ENCODE measurements at places on chromosomes 3 and 15. TPM values are rescaled to one million over a fixed set of nuclear protein-coding genes. Genes with fewer than 3 reads are reported as not detected.
A peak's percentile ranks its signal among the peaks of the same experiment; 100 is the strongest.

DNA sequence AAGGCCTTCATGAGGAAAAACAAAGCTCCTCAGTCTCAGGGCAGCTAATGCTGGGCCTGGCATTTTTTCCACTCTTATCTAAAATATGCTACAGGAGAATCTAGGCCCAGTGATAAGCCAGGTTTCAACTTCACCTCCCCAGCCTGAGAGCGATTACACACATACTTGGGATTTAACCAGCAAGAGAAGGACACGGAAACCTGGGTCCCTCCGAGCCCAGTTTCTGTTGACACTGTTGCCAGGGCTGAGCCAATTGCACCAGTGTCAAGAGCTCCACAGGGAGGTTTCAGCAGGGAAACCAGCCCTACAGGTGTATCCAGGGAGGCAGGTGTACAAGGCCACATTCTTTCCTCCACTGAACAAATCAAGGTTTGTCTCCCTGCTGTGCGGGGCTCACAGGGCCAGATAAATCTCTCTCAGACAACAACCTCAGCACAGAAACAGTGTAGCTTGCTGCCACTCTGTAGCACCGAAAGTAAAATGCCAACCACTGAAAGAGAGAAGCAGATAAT is 85.4 kb downstream of the MAGI1 start:
- no peak for DNase-seq

DNA sequence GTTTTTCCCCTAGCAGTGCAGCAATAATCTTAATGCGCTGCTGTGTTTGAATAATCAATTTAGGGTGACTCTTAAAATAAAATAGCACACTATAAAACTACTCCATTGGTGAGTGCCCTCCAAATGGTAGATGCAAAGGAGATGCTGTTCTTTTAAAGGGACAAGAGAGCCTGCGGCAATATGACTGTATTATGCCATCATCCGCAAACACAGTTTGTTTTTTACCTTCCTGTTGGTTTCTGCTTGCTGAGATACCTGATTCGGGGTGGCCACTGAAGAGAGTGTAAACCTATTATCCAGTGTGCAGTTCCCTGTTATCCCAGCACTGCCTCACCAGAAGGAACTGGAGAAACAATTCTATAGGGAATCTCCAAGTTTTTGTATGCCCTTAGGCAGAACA is 523.1 kb upstream of the TGFBR2 start:
- DNase-seq = no peak

DNA sequence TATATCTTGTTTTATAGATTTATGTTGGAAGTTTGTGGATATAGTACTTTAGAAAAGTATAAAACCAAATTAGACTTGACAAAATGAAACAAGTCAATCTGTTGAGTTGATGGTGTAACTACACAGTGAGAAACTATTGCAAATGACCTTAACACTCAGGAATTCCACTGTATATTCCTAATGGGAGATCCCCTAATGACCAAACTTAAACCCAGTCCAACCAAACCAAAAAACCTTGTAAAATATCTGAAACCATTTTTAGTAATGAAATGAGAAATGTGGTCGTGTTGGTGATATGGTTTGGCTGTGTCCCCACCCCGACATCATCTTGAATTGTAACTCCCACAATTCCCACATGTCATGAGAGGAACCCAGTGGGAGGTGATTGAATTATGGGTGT is 31.9 kb upstream of the ATP13A3 start:
- no peak for DNase-seq

Gene LRRIQ4
- total RNA-seq = not detected

- no peak for DNase-seq
Observed at GRCh38 chr3:170563712-170564423, 22.0 kb downstream of the SLC7A14 start.

Gene GOLGA8T
- not detected for total RNA-seq

DNA sequence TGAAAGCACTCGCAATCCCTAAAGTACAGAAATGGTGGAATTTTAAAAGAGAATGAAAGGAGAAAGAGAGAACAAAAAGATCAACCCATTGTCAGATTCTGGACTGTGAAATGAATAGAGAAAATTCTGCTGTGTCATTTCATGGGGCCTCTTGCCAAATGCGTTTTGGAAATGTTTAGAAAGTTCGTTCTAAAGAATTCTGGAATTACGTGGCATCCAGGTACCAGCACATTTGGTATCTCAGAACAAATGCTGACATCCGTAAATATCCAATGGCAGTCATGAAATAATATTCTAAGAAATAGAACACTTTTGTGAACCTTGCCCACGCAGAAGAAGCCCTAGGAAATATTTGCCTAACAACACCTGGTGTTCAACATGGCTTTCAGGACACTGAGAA is 219.2 kb downstream of the P3H2 start:
- DNase-seq = no peak

GRCh38 chr15:61726166-61726565 is 334.1 kb downstream of the VPS13C start:
- no peak for DNase-seq

Gene TNFAIP8L3
- total RNA-seq = 151 TPM

GRCh38 chr3:24040311-24040710 is 95.2 kb downstream of the NR1D2 start:
- no peak for DNase-seq

Gene TNIK
- 20.3 TPM for total RNA-seq

DNA sequence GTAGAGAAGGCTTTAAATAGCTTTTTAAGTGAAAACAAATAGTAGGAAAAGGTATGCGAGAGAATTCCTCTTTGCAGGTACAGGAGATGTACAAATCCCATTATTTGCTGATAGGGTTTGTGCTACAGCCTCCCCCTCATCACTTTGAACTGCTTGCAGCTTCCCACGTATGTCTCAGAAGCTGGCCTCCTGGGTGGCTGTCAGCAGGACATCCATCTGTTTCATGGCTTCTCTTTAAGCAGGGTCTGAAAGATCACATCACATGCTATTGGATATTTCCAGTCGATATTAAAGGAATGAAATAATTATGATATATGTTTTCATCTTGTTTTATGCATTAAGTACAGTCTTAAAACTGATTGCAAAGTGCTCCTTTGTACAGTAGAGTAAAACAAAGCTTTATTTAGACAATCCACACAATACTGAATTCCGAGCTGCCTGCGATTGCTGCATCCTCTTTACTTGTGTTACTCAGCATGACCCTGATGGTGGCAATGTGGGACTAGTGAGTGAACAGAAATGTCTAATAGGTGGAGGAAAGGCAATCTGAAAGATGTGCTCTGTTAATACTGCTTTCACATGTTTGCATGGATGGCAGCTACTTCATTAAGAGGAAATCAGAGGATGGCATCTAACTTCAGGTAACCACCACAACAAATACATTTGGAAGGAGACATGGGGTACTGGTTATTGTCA is 930.6 kb upstream of the SEMA6D start:
- no peak for DNase-seq

DNA sequence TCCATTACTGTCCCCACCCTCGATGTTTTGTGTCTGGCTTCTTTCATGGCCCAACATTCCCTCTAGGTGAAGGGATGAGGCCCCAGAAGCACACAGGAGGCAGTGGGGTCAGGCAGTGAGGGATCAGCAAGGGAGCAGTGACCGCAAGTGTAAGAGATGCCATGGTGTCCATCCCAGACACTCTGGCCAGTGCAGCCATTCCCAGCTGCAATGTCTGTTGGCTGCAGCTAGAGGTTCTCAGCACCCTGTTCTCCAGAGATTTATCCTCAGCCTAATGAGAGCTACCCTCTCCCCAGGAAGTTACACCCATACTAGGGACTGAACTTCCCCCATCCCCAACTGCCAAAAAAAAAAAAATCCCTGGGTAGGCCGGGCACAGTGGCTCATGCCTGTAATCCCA is 40.2 kb downstream of the TRANK1 start:
- DNase-seq = no peak

GRCh38 chr15:76998663-76999285 is 3.8 kb downstream of the PSTPIP1 start:
- DNase-seq = peak; percentile 56

Gene ZDHHC23
- 2.3 TPM for total RNA-seq

Gene CLDN16
- total RNA-seq = not detected

Gene EIF3J
- 70.8 TPM for total RNA-seq

GRCh38 chr3:37986479-37987314 is 3.9 kb upstream of the VILL start:
- no peak for DNase-seq

DNA sequence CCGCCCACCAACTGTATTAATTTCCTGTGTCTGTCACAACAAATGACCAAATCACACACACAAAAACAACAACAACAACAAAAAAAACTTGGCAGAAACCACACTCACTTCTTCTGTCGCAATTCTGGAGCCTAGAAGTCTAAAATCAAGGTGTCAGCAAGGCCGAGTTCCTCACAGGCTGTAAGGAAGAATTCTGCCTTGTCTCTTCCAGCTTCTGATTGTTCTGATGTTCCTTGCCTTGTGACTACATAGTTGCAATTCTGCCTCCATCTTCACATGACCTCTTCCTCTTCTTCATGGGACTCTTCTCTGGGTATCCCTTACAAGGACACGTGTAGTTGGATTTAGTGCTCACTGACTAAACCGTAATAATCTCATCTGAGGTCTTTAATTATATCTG is 61.4 kb downstream of the IL12A start:
- no peak for DNase-seq

GRCh38 chr3:90032980-90033641 is 925.7 kb downstream of the EPHA3 start:
- DNase-seq = no peak

GRCh38 chr3:53754325-53754724 is 91.9 kb downstream of the CHDH start:
- no peak for DNase-seq

Gene SERINC4
- total RNA-seq = not detected
